ENCODE measurements at places on chromosomes 2 and 18.

DNA sequence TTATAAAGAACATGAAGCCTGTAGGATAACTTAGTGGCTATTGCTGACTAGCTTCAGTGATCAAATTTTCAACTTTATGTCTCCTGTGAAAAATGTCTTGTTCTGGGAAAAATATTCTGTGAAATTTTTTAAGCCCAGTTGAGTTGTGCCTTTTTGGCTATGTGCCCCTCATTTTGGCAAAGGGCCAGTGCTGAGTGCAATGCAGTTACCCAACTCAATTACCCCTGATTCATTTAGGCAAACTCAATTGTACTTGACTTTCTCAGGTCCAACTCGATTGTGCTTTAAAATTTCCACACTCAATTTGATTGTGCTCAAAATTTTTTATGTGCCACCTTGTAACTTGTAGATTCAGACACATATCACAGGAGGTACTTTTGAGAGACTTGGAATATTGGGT is 548.8 kb upstream of the NRP2 start:
- no peak for DNase-seq

- no peak for DNase-seq
These were observed 667.7 kb downstream of the SOCS6 start for GRCh38 chr18:70956554-70956953.

DNA sequence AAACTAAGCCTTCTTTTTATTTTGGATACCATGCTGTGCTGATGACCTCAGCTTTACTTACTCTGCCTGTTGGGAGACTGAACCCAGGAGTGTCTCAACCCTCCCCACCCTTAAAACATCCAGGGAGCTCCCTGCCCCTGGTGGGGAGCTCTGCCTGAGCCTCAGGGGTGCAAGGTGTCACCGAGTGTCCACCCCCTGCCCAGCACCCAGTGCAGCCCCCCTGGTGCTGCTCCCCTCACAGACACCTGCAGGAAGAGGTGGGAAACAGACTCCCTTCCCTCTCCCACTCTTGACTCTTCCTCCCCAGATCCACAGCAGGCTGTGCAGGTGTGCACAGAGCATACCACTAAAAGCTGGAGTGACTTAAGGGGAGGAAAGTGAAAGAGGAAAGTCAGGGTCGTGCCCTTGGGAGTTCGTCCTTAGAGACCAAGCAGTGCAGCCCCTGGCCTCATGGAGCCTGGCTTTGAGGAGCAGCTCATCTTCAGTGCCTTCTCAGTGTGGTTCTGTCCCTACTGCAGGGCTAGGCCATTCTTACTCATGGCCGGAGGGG is 51.3 kb downstream of the MYO7B start:
- DNase-seq = no peak

- DNase-seq = no peak
These were observed 118.4 kb downstream of the TSN start for GRCh38 chr2:121873864-121874263.

GRCh38 chr2:7004636-7005035 is 87.4 kb downstream of the RNF144A start:
- DNase-seq = no peak

- DNase-seq = no peak
These were observed 14.4 kb upstream of the TMEM131 start for GRCh38 chr2:98009887-98010760.

- DNase-seq = no peak
These were observed 201.8 kb downstream of the TWIST2 start for GRCh38 chr2:239049421-239050251.

DNA sequence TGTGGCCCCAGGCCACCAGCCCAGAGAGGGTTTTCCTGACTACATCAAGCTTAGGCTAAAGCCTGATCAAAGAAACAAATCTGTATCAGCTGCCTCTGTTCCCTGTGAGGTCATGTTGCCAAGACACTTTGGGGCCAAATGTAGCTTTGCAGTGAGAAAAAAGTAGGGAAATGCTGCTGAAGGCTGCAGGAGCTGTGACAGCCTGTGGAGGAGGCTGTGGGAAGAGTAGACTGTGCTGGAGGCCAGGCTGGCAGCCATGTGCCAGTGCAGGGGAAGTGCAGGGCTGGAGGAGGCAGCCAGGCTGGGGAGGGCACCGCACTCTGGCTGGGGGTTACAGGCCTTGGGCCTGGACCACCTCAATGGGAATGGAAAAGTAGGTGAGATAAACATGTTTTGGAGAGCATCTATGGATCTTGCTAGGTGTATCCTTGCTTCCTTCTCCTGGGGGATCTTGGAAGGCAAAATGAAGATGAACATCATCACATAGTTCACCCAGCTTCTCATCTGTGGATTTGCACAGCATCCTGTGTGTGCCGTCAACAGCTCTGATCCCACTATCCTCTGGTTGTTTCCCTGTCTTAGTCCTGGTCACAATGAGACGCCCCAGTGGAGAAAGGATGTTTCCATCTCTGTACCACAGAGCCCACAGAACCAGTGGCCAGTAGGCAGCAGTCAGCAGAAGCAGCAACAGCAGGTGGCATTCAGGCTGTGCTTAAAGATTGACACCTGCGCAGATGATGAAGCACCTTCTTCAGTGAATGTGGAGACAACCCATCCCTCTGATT is 103.8 kb upstream of the COPS8 start:
- DNase-seq = no peak

All from right kidney (tissue), 9 donors.